Colonic mucosa (tissue), 4 donors: ENCODE measurements at places on chromosomes 2 and 18. TPM values are rescaled to one million over a fixed set of nuclear protein-coding genes. Genes with fewer than 3 reads are reported as not detected.

IL1R2 gene
- 50.1 TPM for total RNA-seq

TUBA4B gene
- not detected for total RNA-seq

RIT2 gene
- not detected for total RNA-seq

LYG2 gene
- not detected for total RNA-seq

VIL1 gene
- total RNA-seq = 545 TPM

BMP10 gene
- total RNA-seq = not detected

UGT1A5 gene
- 1.1 TPM for total RNA-seq

REG3A gene
- total RNA-seq = 0.32 TPM

DUSP19 gene
- 2.0 TPM for total RNA-seq

SP5 gene
- 3.5 TPM for total RNA-seq

WIPF1 gene
- 6.7 TPM for total RNA-seq

CNTNAP5 gene
- not detected for total RNA-seq

NPC1 gene
- 32.3 TPM for total RNA-seq

PLEKHH2 gene
- 1.6 TPM for total RNA-seq

RAB3GAP1 gene
- total RNA-seq = 34.3 TPM

DES gene
- total RNA-seq = 917 TPM

THSD7B gene
- total RNA-seq = 0.05 TPM

ZAP70 gene
- total RNA-seq = 3.4 TPM

ERCC3 gene
- total RNA-seq = 27.8 TPM

OSR1 gene
- total RNA-seq = 2.4 TPM
